ENCODE measurements at places on chromosomes 2 and 18. TPM values are rescaled to one million over a fixed set of nuclear protein-coding genes. Genes with fewer than 3 reads are reported as not detected.

- peak; percentile 60 for DNase-seq
These were observed 54.9 kb downstream of the EXOC6B start for GRCh38 chr2:72770879-72771461.

DNA sequence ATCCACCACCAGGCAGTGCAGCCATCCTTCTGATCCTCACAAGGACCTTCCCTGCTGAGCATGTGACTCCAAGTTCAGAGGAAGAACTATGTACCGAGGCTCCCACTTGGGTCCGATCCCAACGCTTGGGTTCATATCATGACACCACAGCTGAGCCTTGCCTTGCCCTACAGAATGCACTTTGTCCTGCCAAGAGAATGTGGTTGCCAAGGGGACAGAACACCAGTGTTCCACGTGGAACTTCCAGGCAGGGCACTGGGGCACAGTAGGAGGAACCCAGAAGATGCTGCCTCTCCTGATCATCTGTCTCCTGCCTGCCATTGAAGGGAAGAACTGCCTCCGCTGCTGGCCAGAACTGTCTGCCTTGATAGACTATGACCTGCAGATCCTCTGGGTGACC, at the start of gene TEX51:
Gene TEX51, plus strand, starts transcription at position 255 of the 400 bp plus-strand sequence. Its CDS starts 29 bp downstream, at position 284.
- DNase-seq, result no peak

- DNase-seq, result no peak
These were observed 3.5 kb upstream of the B3GNT7 start for GRCh38 chr2:231391981-231392380.

Gene NOL4
- 2.5 TPM for polyA plus RNA-seq

Gene MGAT4A
- polyA plus RNA-seq, result 42.4 TPM

GRCh38 chr2:3001615-3002560, 375.7 kb downstream of the EIPR1 start:
- peak; percentile 25 for DNase-seq

Gene CNDP1
- 1.3 TPM for polyA plus RNA-seq

Gene CFAP221
- polyA plus RNA-seq, result 19.2 TPM

Gene FIGN
- 12.2 TPM for polyA plus RNA-seq

- DNase-seq, result no peak
These were observed 48.0 kb upstream of the CYP1B1 start for GRCh38 chr2:38123911-38124310.

Gene VSNL1
- 4.2 TPM for polyA plus RNA-seq

Gene MAIP1
- 29.2 TPM for polyA plus RNA-seq

DNA sequence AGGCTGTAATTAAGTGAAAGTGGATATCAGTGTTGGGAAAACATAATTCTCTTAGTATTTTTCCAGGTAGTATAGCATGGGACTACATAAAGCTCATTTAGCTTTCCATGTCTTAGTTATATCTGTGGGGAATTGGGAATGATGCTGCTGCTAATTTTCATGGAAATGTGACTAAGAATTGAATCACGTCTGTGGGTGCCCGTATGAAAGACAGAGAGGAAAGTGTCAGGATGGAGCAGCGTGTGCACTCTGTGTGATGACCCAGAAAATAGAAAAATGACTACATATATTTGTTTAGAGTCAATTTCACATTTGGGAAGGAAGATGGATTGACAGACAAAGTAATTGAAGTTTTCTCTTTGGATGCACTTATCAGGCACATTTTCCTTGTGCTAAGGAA, 212.1 kb downstream of the PTPRM start:
- no peak for DNase-seq

DNA sequence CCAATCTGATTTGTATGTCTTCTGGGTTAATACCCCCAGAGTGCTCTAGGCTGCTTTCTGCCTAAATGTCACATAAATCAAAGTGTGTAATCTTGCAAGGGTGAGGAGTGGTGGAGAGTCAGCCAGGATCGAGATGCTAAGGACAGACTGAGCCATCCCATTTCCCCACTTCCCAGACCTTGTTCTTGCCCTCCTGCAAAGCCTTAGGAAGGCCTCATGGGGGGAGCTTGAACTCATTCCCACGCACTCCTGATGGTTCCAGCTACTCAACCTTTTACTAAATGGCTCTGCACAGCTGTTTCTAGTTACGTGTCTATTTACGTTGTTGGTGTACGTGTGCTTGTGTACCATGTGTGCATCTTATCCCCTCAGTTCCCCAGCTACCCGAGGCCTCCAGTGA, 423.6 kb upstream of the TNP1 start:
- no peak for DNase-seq
